ENCODE measurements at places on chromosomes 1 and 21.

GRCh38 chr1:70071601-70072000 is 133.8 kb downstream of the LRRC40 start:
- no peak for DNase-seq

- DNase-seq, result no peak
Measured at GRCh38 chr1:13619909-13620308, 36.3 kb downstream of the PDPN start.

GRCh38 chr1:15691434-15692032 is 7.4 kb downstream of the PLEKHM2 start:
- DNase-seq, result no peak

DNA sequence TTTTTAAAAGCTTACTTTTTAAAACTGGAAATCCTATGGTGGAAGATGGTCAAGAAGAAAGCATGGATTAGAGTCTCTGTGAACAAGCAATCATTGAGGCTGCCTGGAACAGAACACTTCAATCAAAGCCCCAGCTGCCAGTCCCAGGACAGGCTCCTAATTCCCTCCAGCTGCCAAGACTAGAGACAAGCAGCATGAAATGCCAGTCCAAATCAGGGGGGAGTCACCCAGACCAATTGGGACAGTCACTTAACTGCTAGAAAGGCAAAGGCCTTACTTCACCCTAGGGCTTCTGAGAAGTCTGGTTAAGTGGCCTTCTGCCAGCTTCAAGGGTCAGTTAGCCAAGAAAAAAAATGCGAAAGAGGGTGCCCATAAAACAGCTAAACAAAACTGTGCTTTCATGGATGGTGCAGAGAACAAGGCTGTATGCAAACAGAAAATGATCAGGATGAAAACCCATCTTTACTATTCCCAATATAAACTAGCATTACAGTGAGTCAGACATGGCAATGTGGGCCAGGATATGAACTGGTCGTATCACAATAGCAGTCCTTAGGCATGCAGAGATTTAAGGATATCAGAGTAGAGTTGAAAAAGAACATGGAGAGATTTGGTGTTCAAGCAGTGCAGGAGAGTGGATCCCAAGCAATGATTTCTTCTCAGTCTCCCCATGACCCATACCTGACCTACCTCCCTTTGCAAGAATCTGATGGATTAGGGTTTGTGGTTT is 31.0 kb upstream of the MAN1A2 start:
- no peak for DNase-seq

DNA sequence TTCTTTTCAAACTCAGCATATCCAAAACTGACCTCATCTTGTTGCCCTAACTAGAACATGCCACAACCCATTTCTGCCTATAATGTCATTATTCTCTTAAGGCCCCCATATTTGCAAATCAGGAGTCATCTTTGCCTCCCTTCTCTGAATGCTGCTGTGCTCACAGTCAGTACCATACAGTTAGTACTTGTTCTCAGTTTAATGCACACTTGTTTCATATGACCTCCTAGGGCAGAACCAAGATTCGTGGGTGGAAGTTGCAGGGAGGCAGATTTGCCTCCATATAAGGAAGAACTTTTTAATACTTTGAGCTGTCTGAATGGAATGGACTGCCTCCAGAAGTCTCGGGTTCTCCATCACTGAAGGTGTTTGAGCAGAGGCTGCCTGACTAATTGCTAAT is 9.2 kb downstream of the CAP1 start:
- DNase-seq, result no peak

DNA sequence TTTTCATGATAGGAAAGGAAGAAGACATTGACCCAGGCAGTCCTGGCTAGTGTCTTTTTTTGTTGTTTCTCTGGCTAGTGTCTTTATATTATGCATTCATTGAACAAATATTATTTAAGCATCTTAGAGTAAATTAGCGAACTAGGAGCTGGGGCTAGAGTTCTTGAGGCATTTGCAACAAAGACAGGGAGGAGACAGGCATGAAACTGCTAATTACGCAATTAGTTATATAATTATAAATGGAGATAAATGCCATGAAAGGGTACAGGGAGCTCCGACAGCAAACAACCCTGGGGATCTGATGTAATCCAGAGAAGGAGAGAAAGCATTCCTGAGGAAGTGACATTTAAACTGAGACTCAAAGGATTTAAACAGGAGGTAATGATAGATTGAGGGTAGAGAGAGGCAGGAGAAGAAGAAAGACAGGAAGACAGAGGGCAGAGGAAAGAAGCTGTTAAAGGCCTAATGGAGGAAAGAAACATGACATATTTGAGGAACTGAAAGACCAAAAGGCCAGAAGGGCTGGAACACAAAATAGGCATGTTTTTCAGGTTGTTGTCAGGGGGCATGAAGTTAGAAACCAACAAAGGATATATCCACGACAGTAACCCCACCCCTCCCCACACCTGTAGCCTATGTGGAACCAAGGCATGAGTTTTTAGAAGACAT is 99.5 kb upstream of the GJB5 start:
- DNase-seq, result no peak

GRCh38 chr1:206715552-206716158 is 30.9 kb downstream of the MAPKAPK2 start:
- no peak for DNase-seq

DNA sequence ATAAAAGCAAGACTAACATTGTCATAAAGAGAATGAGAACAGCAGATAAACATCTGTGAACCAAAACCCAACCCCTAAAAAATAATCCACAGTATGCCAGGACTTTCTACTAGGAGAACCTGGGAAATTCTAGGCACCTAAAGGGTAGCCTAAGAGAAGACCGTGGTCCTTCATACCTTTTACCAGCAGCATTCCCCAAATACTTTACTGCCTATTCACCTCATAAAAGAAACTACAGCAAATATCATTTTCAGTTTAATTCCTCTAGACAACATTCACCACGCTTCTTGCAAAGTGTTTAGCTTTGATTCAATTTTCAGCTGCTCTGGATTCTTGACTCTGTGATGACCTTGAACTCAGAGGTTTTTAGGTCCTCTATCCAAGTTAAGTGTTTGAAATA is 1180.7 kb upstream of the B3GALT2 start:
- no peak for DNase-seq

- peak; percentile 59 for DNase-seq
Measured at GRCh38 chr1:156160743-156161171, 7.4 kb downstream of the SEMA4A start.

- DNase-seq, result no peak
Measured at GRCh38 chr1:219987325-219987724, 59.0 kb upstream of the SLC30A10 start.

- no peak for DNase-seq
Measured at GRCh38 chr1:226496453-226497015, 52.0 kb upstream of the STUM start.

DNA sequence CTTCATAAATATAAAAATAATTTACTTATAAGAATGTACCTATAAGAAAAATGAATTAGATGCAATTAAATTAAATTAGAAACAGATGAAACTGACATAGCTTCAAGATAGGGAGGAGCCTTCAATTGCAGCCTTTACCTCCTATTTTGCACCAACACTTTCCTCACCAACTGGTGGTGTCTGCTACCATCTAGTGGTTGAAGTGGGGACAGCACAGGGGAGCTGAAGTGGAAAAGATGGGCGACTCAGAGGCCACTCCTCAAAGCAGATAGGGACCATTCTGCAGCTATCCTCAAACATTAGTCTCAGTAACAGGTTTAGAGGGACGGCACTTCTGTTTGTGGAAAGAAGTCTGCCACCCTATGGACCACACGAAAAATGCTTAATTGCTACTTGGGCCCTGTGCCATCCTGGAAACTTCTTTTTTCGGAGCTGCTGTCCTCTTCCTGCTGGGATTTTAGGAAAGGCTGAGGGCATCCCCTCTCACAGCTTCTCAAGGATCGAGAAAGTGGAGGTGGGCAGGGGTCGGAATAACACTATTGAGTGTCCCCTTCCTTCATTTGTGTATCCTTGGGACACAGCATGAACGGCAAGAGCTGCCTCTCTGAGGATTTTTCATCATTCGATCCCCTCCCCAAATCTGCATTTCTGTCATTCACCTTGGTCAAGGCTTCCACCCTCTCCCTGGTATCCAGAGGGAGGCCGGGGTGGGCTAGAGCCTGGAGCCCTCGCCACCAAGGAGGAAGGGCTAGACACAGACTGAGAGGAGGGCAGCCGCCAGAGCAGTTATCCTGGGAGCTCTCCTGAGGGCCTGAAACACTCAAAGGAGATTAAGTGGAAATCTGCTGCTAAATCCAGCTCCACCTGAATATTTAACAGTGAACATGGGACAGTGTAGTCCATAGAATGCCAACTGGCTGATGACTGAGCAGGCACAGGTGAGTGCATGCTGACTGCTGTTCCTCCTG is 9.6 kb downstream of the PROK1 start:
- DNase-seq, result peak; percentile 83

DNA sequence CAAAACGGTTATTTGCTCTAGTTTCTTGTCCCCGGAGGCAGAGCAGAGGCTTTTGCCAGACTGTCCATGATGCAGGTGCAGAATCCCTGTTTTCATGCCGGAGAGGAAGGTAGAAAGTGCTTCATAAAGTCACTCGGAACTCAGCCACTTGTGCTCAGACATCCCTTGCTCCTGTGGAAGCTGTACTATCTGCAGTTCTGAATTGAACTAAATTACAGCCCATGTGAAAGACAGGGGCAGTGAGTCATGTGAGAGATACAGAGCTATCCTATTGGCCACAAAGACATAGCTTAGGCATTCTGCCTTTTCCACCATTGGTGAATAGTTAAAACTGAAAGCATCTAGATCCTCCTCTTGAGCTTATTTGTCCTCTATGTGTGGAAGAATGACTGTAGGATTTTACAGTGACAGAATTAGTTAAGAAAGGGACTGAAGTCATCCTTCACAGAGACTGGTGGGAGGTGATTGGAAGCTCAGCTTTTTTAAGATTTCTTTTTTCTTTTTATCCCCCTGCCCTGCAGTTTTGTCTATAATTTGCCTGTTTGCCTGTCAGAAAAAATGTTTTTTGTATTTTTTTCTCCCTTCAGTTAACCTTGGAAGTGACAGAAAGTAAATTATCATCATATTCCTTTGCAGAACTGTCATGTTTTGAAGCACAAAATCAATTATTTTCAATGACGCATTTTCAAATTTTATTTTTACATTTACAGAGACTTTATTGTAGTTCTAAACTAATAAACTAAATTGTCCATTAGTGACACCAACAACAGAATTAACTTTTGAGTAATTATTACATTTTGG is 298.6 kb downstream of the PTPRC start:
- DNase-seq, result peak; percentile 40

GRCh38 chr1:247204177-247204647 is 32.4 kb upstream of the ZNF124 start:
- no peak for DNase-seq

GRCh38 chr1:38624336-38625039 is 235.1 kb downstream of the RRAGC start:
- DNase-seq, result no peak
